ENCODE measurements at places on chromosomes 2 and 18. TPM values are rescaled to one million over a fixed set of nuclear protein-coding genes. Genes with fewer than 3 reads are reported as not detected.

DNA sequence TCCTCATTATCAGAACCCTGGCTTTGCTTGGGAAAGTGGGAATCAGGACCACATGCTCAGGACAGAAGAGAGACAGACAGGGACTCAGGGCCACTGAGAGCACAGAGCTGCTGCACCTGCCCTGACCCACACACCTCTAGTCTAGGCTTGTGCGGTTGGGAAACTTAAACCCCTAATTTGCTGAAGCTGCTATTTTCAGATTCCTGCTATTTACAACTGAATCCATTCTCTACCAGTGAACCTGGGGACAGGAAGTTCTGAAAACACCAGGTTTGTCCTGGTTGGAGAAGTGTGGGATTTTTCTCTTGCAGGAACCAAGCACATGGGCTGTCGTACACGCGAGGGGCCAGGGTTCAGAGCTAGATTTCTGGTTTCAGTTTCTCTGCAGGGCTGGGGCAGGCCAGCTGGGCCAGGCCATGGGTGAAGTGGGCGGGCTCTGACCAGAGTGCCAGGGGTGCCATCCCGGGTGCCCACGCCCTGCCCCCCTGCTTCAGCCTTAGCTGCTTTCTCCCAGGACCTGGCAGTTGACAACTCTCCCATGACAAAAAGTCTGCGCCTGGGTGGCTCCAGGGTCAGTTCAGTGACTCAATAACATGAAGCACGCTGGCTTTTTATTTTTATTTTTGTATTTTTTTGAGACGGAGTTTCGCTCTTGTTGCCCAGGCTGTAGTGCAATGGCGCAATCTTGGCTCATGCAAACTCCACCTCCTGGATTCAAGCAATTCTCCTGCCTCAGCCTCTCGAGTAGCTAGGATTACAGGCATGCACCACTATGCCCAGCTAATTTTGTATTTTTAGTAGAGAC is 51.3 kb upstream of the SLC1A4 start:
- no peak for DNase-seq

CTAGE1 gene
- total RNA-seq, result not detected

TRIM43 gene
- total RNA-seq, result not detected

DNA sequence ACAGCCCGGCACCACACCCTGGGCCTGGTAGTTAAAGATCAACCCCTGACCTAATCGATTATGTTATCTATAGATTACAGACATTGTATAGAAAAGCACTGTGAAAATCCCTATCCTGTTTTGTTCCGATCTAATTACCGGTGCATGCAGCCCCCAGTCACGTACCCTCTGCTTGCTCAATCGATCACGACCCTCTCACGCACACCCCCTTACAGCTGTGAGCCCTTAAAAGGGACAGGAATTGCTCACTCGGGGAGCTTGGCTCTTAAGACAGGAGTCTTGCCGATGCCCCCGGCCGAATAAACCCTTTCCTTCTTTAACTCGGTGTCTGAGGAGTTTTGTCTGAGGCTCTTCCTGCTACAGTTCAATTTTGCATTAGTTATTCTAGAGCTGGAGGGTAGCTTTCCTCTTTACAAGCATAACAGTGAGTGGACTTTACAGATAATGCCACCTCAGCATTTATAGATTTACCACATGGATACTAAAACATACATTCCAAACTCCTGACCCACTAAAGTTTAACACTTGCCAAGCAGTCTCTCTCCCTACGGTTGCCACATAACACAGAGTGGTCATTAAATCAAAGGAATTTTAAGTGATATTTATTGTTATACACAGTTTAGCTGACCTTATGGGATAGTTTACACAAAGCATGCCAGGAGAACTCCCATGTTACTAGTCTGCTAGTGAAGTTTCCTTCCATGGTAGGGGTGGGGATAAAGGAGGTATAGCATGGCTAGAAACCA is 101.0 kb downstream of the EVA1A start:
- DNase-seq, result no peak

GRCh38 chr2:135965756-135966155 is 19.7 kb downstream of the DARS1 start:
- DNase-seq, result no peak

DNA sequence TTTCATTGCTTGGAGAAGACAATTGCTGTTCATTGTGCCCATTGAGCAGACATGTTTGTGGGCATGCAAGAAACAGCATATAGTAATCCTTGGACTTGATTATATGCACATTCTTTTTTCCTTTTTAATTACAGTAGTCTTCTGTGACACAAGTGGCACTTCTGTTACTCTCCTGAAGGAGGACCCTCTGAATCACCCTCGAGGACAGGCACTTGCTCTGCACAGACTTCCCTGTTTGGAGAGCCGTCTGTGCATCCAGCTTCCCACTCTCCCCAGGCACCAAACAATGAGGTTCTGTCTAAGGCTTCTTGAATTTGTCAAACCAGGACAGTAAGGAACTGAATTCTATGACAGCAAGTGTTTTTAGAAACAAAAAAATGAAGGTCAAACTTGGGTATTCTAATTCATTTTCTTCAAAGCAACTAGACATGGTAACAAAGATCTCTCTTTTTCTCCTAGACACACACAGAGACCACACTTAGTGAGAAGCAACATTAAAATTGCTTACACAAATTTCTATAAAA is 844.6 kb upstream of the ID2 start:
- no peak for DNase-seq

AMER3 gene
- total RNA-seq, result 0.19 TPM

GRCh38 chr2:17355608-17356329 is 162.5 kb downstream of the RAD51AP2 start:
- DNase-seq, result no peak
